ENCODE measurements at places on chromosomes 11 and 22.
A peak's percentile ranks its signal among the peaks of the same experiment; 100 is the strongest.

GRCh38 chr22:44026066-44026629, 2.0 kb downstream of the PARVB start:
- DNase-seq: no peak

GRCh38 chr11:46951864-46952263, 15.3 kb downstream of the CSTPP1 start:
- no peak for DNase-seq

DNA sequence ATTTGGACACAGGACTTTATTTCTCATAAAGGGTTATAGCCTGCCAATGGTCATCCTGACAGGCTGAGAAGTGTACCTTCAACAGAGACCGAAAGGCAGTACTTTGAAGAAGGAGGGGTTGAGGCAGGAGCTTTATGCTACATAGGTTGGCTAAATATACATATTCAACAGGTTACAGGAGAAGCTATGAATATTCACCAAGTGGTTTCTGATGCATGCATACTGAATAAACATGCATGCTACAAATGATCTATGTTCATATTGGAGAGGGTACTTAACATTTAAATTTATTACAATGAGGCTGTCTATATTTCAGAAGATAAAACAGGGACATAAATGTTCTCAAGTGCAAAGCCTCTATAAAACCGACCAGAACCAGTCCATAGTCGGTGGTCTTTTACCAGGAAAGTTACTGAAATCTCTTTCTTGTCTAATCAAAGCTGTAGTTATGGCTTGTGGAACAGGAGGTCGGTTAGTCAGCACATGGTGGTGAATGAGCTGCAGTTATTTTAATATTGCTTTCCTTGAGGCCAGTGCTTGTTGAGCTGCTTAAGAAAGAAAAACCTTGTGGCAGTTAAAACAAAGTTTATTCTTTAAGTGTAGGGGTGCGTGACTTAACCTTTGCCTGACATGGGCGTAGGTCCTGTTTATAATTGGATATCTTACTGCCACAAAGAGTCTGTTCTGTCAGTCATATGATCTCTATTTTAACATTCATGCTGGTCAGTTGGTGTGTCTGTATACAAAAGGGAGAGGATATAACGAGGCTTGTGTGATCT, 19.5 kb downstream of the CNTF start:
- no peak for DNase-seq

- peak; percentile 35 for DNase-seq
These were observed 1.8 kb downstream of the LDHAL6A start for GRCh38 chr11:18457450-18457849.

- DNase-seq: no peak
These were observed 128.0 kb downstream of the MICAL2 start for GRCh38 chr11:12238420-12238819.

- DNase-seq: no peak
These were observed 307.7 kb upstream of the KIRREL3 start for GRCh38 chr11:127308291-127308690.

GRCh38 chr11:111086058-111086457, 159.5 kb upstream of the POU2AF2 start:
- no peak for DNase-seq

- DNase-seq: no peak
These were observed 3.4 kb upstream of the CDC42EP2 start for GRCh38 chr11:65311170-65311678.

- DNase-seq: no peak
These were observed 253.1 kb downstream of the FAT3 start for GRCh38 chr11:92477686-92478085.

GRCh38 chr11:114209343-114209742, 86.9 kb upstream of the NNMT start:
- no peak for DNase-seq

DNA sequence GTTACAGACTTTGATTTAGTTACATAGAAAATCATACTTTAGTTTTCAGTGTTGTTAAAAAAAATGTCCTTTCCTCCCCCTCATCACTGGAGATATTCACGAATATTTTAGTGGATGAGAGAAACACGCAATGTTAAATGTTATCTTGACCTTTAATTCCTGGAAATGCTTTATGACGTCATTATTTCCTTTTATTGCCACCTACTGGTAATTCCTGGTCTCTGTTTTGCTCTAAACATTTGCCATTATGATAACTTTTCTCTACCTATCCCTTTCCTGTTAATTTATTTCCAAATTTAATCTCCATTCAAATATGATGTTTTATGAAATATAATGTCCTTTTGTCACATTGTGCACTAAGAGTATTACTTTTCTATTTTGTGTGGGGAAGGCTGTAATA, 770.6 kb downstream of the FAM181B start:
- DNase-seq: no peak

DNA sequence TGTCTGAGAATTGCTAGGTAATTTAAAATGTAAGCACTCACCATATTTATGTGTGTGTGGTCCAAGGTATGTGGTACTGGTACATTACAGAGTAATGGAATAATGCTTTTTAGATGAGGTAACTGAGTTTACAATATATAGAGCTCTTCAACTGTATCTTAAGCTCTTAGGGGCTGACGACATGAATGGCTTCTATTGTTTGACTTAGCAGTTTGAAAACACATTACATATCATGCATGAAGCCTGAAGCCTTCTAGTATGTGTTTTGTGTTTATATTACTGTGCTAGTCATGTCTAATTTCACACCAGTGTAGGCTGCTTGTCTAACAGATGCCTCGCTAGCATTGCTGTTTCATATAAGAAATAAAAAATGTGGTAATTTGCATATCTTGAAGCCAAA, 37.2 kb downstream of the GAS2 start:
- DNase-seq: no peak

GRCh38 chr11:125910226-125910849, 6.0 kb downstream of the DDX25 start:
- no peak for DNase-seq

- no peak for DNase-seq
These were observed 111.1 kb downstream of the CTTN start for GRCh38 chr11:70509476-70509875.

- DNase-seq: no peak
These were observed 99.5 kb upstream of the API5 start for GRCh38 chr11:43212279-43212678.

- no peak for DNase-seq
These were observed 25.5 kb downstream of the MADD start for GRCh38 chr11:47295385-47295784.

- no peak for DNase-seq
These were observed 6.5 kb downstream of the PRDM11 start for GRCh38 chr11:45152740-45153595.

DNA sequence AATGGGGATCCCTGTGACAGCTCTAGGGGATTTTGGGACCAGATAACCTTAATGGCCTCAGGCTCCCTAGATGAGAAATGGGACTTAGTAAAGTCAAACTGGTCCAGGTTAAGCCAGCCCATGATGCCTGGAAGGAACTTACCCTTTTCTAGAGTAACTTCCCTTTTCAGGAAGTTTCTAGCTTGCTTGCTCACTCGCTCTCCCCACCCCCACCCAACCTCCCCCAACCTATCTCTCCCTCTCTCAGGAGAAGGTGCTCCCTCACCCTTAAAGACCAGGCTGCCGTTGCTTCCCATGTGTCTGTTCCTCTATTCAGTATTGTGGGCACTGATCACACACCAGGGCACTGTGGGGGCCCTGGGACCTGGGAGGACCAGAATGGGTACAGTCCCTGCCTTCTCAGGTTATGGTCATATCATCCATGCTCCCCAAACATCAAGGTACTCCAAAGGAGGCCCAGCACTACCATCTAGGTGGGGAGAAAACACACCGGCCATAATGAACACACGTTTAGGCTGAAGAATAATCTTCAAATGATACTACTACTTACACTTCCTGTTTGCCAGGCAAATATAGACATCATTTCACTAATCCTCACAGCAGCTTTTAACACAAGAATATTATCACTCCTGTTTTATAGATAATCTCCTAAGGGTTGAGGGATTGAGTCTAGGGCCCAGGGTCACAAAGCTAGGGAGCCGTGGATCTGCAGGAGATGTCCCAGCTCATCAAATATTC, 18.2 kb downstream of the KCNQ1OT1 start:
- no peak for DNase-seq

DNA sequence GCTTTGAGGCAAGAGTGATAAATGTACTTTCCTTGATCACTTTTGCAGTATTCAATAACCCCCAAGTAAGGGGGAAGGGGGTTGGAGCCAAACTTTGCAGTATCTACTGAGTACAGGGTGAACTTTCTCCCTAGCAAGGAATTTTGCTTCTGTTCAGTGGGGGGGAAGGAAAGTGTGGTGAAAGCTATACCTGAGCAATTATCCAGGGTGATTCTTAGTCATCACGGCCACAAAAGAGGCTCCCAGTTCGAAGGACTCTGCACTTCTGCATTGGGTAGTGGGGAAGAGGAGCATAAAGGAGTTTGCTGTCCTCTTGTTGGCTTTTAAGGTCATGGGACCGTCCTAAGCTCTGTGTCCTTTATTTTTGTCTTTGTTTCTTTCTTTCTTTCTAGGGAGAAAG, 346.5 kb upstream of the SYN3 start:
- DNase-seq: no peak

DNA sequence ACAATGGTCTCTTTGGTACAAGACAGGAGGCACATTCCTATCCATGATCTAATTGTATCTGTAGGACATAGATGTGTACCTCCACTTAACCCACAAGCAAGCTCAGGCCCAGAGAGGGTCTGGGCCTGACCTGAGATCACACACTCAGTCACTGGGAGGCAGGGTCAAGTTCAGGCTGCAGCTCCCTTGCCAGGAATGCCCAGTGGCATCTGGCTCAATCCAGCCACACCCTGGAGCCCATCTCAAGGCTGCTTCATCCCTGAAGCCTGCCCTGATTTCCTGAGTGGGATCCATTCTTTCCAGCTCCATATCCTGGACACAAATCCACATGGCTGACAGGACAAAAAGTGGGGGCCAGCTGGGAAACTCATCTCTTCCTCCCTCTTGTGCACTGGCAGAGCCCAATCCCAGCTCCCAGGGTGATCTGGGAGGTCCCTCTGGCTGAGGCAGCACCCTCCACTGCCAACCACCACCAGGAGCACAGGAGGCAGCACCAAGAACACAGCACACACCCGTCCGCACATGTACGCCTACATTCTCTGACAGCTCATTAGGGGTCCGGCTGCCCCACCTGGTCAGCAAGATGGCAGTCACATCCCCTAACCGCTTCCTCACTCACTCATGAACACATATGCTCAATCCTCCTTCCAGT, 39.2 kb upstream of the KLHL35 start:
- DNase-seq: no peak

GRCh38 chr11:133762538-133762937, 82.8 kb downstream of the SPATA19 start:
- no peak for DNase-seq

- DNase-seq: no peak
These were observed 18.9 kb downstream of the AP1B1 start for GRCh38 chr22:29369460-29369859.

DNA sequence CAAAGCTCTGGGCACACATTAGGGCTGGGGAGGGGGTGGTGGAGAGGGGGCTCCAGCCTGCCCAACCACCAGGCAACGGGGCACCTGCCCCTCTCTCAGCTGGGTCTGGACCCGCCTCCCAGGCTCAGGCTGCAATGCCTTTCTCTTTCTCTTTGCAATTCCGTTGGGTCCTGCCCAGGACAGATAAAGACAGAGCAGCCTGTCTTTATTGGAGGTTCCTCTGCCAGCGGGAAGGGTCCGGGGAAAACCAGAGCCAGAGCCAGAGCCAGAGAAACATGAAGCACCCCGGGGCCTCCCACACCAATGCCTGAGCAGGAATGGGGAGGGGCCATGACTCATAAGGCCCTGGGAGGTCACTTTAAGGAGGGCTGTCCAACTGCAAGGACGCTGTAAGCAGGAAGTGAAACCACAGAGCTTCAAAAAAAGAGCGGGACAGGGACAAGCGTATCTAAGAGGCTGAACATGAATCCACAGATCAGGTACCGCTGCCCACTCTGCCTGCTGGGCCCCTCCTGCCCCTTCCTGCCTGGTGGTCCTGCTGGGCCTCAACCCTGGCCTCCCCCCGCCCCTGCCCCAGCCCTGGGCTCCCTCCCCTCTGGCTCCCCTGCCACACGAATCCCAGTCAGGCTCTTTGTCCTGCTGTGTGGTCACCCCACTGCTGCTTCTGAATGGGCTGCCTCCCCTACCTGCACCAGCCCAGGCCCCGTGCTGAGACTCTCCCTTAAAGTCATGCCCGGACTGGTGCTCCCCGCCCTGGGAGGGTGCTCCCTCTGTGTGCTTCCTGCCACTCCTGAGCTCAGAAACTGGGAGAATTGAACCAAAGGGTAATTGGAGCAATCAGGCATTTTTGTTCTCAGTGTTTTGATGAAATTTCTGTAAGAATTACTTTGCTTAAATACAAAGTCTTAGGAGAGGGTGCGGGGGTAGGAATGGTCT, at the start of gene APOBEC3B:
APOBEC3B (plus strand) TSS at position 356 of the 936 bp plus-strand sequence; CDS start at position 463, 107 bp downstream.
- peak; percentile 48 for DNase-seq

DNA sequence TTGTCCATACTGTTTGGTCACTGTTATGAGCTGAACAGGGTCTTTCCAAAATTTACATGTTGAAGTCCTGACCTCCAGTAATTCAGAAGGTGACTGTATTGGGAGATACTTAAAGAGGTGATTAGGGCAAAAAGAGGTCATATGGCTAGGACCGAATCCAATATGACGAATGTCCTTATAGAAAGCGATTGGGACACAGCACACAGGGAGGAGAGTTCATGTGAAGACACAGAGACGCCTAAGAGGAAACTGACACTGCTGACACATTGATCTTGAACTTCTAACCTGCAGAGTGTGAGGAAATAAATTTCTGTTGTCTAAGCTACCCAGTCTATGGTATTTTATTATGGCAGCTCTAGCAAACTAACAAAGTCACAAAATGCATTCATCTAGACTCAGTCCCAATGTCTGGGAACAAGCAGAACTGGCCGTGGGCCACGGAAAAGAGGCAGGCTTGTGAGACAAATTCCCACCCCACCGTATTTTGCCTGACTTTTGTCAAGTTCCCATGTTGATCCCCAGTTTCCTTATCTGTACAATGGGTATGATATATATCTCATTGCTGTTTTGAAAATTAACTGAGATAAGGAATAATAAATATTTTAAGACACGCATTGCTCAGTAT, 295.0 kb downstream of the NTM start:
- no peak for DNase-seq

GRCh38 chr11:46918083-46918787, at the start of gene LRP4:
TSS of gene LRP4 (minus strand) at chr11:46918550. CDS start at chr11:46918379, 171 bp downstream.
- DNase-seq: no peak

DNA sequence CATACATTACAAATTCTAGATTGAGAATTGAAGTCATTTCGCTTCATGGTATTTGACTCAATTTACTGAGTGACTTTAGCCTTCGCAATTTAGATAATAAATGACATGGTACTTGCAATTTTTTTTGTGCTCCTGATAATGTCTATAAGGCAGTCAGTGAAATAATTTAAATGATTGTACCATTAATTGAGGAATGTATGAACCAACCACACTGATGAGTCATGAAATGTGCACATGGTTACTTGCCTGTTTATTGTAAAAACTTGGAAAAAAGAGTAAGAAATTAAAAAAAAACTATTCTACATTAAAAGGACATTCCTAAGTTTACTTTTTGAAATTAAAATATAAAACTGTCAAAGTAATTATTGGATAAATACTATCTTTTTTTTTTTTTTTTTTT, 43.3 kb downstream of the DNAJC24 start:
- DNase-seq: no peak
